ENCODE measurements at places on chromosomes 6 and 20.

DNA sequence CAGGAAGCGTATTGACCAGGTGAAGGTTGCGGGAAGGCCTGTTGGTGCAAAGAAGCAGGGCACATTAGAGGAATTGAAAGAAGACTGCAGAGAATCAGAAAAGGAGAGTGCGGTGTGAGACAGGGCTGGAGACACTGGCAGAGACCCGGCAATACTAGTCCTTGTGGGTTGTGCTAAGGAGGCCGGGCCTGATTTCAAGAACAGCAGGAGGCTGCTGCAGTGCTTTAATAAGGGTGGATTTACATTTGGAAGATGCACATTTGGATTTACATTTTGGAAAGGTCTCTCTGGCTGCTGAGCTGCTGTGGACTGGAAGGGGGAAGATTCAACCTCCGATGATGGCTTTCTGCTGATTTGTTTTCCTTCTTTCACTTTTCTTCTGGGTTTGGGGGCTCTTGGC is 167.8 kb downstream of the SLC24A3 start:
- no peak for DNase-seq

- DNase-seq: no peak
Measured at GRCh38 chr20:41154436-41155176, 17.3 kb downstream of the PLCG1 start.

DNA sequence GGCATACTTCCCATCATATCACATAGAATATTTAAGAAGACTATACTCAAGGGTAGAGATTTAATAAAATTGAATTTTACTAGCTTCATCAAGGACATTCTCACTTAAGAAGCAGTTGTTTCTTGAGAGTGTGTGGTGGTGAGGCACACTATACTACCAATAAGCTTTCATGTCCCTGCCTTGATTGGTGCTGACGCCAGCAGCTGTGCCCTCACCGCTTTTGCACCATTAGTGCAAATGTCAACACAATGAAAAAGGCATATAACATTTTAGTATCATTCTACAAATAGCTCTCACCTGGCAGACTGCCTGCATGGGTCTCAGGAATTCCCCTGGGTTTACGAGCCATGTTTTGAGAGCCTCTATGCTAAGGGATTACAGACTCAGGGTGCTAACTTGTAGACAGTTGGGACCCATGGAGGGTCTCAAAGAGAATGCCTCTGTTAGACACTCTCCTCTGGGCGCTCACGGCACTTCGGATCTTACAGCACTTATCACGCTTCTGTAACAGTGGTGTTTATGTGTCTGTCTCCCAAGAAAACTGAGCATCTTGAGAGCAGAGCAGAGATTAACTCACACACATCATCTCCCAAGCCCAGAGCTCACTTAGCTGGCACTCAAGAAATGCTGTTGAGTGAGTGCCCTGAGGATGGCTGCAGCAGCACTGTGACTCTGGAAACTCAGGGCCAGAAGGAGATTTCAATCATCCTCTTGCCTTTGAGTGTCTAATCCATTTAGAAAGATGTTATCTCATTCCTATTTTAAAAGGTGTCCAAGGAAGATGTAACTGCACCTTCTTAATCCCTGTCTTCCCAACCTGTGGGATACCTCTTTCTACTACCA is 143.3 kb upstream of the GPR6 start:
- no peak for DNase-seq

GRCh38 chr6:132952031-132952867 is 137.9 kb downstream of the RPS12 start:
- no peak for DNase-seq

DNA sequence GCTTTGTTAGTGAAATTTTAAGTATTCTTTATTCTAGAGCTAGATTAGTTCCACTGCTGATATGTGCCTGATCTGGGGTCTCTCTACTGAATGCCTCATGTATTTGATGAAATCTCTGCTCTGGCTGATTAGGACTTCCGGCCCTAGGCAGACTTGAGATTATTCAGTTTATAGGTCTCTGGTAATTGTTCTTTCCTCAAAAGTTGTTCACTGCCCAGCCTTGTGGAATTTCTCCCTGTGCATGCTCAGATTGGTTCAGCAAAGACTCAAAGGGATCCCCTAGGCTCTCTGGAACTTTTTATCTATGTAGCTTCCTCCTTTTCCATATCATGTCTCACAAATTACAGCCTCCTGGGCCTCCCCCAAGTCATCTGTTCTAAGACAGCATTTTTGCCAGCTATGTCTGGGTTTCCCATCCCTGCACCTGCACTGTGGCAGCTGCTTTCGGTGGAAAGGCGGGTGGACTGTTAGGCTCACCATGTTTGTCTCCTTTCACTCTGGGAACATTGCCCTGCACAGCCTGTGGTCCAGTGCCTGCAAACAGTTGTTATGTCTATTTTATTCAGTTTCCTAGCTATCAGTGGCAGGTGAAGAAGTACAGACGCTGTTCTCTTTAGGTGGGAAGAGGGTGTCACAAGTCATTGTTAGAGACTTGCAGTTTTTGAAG is 73.7 kb downstream of the RPP40 start:
- DNase-seq: no peak

DNA sequence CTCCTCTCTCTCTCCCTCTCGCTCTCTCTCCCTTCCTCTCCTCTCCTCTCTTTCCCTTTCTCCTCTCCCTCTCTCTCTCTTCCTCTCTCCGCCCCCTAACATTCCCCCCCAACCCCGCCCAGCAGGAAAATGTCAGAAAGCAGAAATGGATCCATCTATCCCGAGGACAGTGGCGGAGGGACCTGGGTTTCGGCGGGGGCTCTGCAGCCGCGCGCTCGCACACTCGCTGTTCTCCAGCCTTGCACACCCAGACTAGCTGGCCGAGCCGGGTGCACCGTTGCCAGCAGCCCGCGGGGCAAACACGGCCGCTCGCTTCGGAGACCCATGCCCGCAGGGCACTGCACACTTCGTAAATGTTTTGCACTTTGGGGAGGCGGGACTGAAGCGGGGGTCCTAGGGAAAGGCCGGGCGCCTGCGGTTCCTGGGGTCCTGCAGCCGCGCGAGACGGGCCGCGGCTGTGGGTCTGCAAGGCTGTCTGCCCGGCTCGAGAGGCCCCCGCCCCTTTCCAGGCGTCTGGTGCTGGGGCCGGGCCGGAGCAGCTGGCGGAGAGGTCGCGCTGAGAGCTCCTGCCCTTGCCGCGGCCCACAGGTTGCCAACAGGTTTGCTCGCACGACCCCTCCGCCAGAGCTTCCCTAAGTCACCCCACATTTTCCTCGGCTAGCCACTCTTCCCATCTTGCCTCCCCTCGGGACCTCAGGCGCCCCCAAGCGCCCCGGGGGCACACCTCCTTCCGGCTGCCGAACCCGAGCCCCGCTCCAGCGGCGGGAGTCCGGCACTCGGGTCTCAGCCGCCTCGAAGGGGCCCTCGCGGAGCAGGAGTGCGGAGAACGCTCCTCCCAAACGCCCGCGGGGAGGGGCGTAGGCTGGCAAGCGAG is 818 bp upstream of the MDGA1 start:
- DNase-seq: peak; percentile 48

DNA sequence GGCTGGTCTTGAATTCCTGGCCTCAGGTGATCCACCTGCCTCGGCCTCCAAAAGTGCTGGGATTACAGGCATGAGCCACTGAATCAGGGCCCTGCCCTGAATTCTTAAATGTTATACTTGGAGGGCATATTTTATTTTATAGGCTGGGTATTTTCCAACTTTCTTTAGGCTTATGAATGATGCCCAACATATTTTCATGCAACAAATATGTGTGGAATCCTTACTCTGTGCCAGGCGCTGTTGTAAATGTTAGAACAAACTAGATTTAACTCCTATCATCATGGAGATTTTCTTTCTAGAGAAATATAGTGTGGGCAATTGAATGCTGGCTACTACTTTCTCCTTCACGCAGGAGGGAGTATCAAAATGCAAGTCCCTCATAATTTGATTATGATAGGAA is 71.2 kb downstream of the SAMD5 start:
- DNase-seq: no peak

- no peak for DNase-seq
Measured at GRCh38 chr6:130969166-130969565, 93.9 kb downstream of the EPB41L2 start.

- DNase-seq: no peak
Measured at GRCh38 chr20:31962761-31963160, 5.2 kb upstream of the XKR7 start.

GRCh38 chr6:25050356-25050755 is 114.6 kb upstream of the RIPOR2 start:
- DNase-seq: no peak

DNA sequence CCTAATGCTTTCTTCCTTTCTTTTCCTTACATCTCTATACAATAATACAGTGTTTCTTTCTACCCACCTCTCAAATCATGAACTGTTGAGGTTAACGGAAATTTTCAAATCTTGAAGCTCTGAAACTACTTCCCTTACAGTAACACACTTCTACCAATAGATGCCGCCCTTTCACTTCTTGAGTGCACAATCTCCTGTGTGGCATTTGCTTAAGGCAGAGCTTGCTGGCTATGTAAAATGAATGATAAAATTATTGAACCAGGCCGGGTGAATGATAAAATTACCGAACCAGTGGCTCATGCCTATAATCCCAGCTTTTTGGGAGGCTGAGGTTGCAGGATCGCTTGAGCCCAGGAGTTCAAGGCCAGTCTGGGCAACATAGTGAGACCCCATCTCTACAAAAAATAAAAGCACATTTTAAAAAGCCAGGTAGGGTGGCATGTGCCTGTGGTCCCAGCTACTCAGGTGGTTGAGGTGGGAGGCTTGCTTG is 56.8 kb downstream of the KCNS1 start:
- no peak for DNase-seq
